ENCODE measurements at places on chromosomes 6 and 20. TPM values are rescaled to one million over a fixed set of nuclear protein-coding genes. Genes with fewer than 3 reads are reported as not detected.

Gene CRIP3
- total RNA-seq, result not detected

Gene GGTLC1
- total RNA-seq, result not detected

Gene HSPA12B
- total RNA-seq, result not detected

Gene MPC1
- 43.6 TPM for total RNA-seq

Gene MAS1
- total RNA-seq, result not detected

Gene SSR1
- total RNA-seq, result 289 TPM
